Dorsolateral prefrontal cortex (tissue), 122 donors: ENCODE measurements at places on chromosomes 4 and X.
A peak's percentile ranks its signal among the peaks of the same experiment; 100 is the strongest.

DNA sequence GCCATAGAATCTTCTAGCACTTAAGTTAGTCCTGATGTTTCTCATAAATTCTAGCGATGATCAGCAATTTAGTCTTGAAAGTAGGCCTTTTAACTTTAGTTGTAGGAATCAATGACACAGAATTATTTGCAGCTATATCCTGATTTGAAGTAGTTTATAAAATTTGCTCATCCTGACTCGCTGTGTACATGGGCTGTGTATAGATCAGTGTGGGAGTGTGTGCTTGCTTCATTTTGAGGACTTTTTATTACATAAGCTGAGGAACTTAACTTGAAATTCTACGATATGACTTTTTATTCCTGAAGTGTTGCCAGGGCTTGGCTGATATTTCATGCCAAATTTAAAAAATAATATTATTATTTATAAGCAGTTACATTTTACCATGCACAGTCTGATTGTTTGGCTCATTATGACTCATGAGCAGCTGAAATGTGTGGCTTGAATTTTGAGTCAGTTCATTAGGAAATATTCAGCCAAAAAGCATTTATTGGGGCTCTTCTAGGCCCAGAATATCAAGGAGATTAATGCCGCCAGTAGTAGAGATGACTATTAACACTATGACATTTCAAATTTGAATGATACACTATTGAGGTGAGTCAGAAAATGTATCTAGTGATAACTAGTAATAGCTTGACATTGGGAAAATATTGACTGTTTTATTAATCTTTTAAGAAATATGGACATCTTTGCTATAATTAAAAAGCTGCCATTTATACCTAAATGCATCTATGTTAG, 128.9 kb upstream of the LIMCH1 start:
- no peak for DNase-seq

DNA sequence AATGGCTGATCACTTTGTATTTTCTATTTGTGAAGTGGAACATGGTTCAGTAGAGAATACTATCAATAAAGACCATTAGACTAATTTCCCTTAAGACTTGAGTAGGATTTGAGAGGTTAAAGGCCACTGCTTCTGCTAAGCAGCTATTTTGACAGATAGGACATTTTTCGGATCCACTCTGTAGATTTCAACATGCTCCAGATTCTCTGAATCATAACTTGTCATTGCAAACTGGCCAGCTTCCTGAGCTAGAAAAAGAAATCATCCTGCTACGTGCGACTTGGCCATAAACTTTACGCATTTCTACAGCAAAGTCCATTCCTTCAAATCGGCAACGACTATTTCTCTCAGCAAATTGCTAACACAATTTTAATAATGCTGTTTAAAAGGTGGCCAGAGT, 55.2 kb downstream of the MGST2 start:
- DNase-seq = no peak

DNA sequence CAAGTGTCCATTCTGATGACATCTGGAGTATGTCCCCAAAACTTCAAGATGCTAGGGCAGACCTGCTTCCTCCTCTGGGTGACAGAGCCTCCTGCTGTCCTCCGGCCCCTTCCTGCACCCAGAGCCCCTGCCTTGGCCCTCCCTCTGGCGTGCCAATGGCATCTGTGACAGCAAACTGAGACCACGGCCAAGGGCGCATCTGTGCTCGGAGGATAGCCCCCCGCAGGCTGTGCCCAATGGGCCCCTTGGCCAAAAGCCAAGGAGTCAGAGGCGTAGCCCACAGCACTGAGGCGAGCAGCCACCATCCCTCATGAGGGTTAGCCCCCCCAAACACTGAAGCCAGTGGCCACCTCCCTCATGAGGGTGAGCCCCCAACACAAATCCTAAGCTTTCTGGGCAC, 7.9 kb downstream of the LRPAP1 start:
- DNase-seq = no peak

DNA sequence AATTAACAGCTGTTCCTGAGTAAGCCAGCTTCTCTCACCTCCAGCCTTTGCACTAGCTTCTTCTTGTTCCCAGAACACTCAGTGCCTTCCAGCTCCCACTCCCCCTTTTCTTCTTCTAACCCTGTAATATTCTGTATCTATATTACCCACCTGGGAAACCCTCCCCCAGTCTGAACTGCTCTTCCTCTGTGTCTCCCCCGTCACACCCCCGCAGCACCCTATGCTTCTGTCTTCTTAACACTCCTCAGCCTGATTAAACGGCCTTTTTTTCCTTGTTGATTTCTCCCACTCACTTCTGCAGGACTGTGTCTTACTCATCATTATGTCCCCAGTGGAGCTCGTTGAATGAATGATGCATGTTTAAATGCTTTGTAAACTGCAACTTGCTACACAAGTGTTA, 9.0 kb upstream of the LONRF3 start:
- no peak for DNase-seq

DNA sequence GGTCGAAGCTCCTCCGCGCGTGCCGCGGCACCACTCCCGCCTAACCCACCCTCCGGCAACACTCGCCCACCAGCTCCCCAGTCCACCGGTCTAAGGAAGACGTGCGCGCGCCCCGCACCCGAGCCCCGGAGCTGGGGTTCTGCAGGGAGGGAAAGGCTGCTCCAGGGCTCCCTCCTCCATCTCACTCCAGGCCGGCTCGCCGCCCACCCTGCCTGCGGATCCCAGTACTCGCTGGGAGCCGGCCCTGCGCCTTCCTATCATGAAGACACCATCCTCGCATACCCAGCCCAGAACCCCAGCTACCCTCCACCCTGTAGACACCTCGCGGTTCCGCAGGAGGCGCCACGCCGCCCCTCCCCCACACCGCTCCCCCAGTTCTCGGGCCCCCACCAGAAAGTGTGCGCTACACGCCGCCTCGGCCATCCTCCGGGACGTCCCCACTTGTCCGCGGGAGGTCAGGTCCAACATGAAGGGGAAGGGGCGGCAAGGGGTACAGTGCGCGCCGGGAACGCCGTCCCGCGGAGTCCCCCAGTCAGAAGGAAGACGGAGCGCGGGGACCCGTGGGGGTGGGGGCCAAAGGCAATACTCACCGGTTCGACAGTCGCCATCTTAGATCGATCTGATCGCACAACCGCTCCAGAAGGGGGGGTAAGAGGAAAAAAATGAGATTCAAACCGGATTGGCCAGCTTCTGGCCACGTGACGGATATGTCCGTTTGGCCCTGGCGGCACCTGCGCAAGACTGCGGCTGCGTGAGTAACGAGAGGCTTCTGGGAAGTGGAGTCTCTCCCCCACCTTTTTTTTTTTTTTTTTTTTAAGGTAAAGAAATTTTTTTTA, at the start of gene EIF4E:
Gene EIF4E (minus strand): TSS at position 629 of the 836 bp plus-strand sequence. CDS start 21 bp downstream, at position 608.
- DNase-seq = peak; percentile 96

DNA sequence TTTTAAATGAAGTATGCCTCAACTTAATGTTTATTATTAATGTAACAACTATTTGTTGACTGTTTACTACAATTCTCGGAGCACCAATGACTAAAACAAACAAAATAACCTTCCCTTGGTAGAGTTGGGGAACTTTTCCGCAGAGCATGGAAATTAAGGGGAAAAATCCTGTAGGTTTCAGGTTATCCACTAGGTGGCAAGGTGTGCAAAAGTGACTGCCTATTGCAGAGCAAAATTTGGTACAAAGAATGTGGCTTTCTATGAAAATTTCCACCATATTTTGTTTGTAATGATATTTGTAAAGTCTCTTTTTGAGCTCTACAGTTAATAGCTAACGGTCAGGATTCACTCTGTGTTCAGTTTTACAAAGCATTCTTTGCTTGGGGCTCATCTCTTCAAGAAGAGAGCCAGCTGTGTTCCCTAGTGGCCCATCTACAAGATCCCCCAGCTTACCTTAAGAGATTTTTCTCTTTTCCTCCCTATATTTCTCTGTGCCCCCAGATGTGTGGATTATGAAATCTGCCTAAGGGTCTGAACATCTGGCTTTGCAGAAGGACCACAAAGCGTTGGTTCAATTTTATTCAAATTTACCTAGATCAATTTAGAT, 61.1 kb downstream of the FBXO8 start:
- DNase-seq = no peak

DNA sequence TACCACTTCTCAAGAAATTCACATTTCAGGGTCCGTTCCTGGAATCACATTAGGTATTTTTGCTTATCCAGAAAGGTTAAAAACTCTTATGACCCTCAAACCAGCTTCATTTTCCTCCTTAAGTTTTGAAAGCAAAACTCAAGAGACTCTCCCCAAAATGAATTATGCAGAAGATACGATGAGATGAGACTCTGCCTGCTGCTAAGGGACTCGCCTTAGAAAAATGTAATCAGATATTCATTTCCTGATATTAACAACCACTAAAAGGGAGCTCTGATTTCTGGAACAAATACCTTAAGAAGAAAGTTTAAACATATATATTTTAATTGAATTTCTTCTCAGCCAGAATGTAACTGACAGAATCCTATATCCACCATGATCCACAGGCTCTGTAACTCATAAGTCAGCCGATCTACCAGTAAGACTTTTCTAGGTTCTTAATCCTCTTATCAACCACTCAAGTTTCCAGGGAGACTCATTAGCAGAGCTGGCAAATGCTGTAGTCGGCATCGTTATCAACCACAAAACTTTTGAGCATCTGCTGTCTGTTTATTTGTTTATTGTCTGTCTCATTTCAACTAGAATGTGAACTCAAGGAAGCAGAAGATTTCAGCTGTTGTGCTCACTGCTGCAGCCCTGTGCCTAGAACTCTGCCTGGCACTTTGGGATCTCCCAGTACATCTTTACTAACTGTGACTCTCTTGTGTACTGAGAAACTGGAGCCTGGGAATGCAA, 112.5 kb downstream of the LDB2 start:
- no peak for DNase-seq

DNA sequence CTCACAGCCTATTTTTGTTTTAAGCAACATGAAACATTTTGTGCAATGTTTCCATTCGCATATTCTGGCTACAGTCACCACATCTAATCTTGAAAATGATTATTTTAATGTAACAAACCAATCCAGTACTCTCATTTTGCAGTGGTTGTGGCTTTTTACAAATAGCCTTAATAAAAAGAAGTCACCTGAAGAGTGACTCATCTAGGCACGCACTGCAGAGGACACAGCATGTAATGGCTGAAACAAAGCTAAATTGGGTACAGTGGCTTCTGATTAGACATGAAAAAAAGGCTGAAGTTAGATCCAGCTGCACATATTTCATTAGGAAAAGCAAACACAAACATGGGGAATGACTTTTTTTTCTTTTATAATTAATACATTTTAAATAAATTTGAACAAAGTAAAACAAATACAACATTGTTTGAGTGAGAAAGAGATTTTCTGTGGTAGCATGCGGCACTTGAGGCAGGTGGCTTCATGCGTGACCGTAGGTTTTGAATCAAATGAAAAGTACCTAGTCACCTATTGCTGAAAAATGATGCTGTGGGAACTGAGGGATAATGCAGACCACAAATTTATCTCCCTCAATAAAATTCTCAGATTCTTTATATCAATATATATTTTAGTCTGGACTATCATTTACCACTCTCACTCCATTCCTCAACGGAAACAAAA, 240.8 kb upstream of the DDX53 start:
- DNase-seq = no peak
